CD8-positive, alpha-beta memory T cell (primary cell): ENCODE measurements at places on chromosomes 6 and 20.

DNA sequence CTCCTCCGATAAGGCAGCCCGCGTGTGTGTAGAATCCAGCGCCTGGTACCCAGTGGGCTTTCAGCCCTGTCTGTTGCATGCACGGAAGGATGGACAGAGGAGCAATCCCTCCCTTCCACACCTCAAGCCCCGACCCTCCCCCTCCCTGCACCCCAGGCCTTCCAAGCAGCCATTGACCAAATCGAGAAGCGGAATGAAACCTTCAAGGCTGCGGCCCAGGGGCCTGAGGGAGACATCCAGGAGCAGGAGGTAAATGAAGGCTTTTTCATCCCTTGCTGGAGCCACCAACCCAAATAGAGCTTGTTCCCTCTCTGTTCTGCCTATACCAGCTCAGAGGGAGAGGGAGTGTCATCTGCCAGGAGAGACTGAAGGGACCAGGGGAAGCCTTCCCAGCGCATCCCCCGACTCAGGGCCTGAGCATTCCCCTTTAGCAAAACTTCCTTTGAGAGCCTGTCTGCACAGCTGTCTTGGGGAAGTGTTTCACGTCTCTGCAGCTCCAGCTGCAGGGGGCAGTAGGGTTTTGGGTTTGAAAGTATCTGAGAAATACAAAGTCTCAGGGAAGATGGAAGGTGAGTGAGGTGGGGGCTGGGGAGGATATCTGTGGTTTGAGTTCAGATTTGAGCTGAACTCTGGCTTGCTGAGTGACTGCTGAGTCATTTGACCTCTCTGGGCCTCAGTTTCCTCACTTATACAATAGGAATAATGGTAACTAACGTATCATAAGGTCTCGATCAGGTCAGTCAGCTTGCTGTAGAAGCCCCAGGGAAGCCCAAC is 16.1 kb downstream of the FGD2 start:
- H3K36me3 ChIP-seq, result no peaks in the 10 kb centered on the region
- H3K27ac ChIP-seq, result no peak overlapping the region
- H3K4me1 ChIP-seq, result peaks cover 37% of the 10 kb centered on the region
- no peaks in the 10 kb centered on the region for H3K27me3 ChIP-seq
- peak; percentile 74 for DNase-seq

DNA sequence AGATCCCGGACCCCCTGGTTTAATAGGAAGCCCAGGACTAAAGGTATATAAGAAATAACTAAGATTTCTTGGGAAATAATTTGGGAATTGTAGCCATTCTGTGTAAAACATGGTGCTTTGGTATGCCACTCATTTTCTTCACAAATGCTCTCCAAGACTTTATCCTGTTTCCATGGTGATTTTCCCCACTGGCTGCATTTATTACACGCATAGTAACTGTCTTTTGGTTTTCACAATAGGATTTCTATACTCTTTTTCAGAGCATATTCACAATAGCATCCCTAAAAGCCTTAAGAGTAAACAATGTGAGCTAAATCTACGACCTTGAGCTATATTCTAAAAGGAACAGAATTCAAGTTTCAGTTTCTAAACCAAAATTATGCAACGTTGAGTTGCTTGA is 160.8 kb downstream of the COL9A1 start:
- no peak overlapping the region for H3K27ac ChIP-seq
- DNase-seq, result no peak
- H3K36me3 ChIP-seq, result no peaks in the 10 kb centered on the region
- no peaks in the 10 kb centered on the region for H3K4me1 ChIP-seq
- no peaks in the 10 kb centered on the region for H3K27me3 ChIP-seq

GRCh38 chr6:3808759-3809514 is 40.2 kb upstream of the FAM50B start:
- no peaks in the 10 kb centered on the region for H3K4me1 ChIP-seq
- no peaks in the 10 kb centered on the region for H3K27me3 ChIP-seq
- no peaks in the 10 kb centered on the region for H3K36me3 ChIP-seq
- no peak overlapping the region for H3K4me3 ChIP-seq
- H3K27ac ChIP-seq, result no peak overlapping the region

- no peak overlapping the region for H3K4me3 ChIP-seq
- H3K4me1 ChIP-seq, result no peaks in the 10 kb centered on the region
- no peaks in the 10 kb centered on the region for H3K27me3 ChIP-seq
- peaks cover 15% of the 10 kb centered on the region for H3K36me3 ChIP-seq
- H3K27ac ChIP-seq, result no peak overlapping the region
Observed at GRCh38 chr6:11246722-11247121, 14.3 kb upstream of the NEDD9 start.

DNA sequence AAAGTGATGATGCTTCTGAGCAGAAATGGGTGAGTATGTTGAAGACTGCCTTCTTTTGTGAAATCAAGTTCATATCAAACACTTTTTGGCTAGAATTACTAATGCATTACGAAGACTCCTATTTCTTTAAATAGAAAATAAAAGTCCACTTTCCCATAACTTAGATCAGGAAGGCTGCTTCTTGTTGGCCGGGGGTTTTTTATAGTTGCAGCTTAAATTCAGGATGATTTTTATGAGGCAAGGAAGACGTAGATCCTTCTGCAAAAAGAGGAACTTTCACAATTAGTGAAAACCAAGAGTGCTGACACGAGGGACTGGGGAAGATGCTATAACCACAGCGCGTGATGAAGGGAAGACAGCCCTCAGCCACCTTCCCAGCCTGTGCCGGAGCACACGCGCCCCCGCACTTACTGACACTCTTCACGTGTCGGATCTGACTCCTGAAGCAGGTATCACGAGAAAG is 206.1 kb upstream of the PRDM1 start:
- no peaks in the 10 kb centered on the region for H3K4me1 ChIP-seq
- DNase-seq, result no peak
- no peak overlapping the region for H3K4me3 ChIP-seq
- no peaks in the 10 kb centered on the region for H3K27me3 ChIP-seq

GRCh38 chr6:167668019-167668753 is 158.5 kb upstream of the AFDN start:
- DNase-seq, result no peak
- no peak overlapping the region for H3K27ac ChIP-seq
- H3K36me3 ChIP-seq, result no peaks in the 10 kb centered on the region

DNA sequence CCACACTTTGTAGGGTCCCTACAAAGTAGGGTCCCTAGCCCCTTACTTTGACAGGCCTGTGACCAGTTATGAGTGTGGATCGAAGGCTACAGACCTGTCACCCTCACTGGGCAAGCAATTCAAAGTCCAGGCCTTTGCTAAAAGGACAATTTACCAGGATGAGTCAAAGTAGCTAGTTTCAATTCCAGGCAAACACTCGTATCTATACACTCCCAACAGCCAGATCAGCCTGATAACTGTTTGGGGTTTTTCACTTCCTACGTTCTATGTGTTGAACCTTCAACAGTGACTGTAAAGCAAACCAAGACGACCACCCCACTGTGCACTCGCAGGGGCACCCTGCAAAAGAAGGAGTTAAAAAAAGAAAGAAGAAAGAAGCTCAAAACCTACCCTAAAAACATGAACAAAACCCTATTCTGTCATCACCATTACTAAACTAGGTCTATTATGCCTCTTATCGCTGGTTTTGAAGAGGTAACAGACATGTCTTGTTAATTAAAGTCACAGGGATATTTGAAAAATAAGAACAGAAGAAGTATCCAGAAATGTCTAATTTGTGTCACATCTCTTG is 3.2 kb downstream of the GFOD1 start:
- no peak overlapping the region for H3K27ac ChIP-seq
- no peaks in the 10 kb centered on the region for H3K36me3 ChIP-seq
- no peaks in the 10 kb centered on the region for H3K27me3 ChIP-seq
- DNase-seq, result no peak
- peaks cover 12% of the 10 kb centered on the region for H3K4me1 ChIP-seq

DNA sequence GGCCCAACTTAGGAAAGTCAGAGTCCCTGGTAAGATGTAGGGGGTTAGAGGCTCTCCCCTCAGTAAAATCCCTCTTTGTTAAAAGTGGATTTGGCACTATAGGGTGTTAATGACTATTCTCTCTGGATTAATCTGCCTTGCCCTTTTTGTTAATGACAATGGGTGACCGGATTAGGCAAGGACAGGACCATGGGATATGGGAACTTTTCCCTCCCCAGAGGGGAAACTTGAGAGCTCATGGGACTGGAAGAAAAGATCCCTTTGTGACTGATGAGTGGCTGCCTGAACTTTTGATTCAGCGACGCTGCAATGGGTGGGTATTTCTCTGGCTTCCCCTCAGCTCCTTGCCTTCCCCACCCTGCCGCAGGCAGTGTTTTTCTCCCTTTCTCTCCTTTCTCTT is 12.2 kb upstream of the TAAR9 start:
- DNase-seq, result no peak
- H3K27me3 ChIP-seq, result no peaks in the 10 kb centered on the region
- no peaks in the 10 kb centered on the region for H3K36me3 ChIP-seq
- no peaks in the 10 kb centered on the region for H3K4me1 ChIP-seq

DNA sequence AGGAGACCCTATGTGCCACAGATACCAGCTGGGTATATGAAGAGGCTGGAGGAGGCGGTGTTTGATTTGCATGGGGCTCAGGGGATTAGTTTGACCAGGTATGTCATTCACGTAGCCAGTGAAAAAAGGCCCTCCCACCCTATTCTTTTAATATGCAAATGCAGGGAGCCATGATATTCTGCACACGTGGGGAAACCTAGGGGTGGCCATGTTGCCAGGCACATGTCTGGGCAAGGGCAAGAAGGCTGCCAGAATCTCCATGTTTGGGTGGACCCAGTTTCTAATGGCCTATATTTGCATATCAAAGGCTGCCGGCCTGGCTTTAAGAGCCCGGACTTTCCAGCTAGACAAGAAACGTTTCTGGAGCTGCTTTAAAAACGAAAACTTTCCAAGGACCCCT is 60.4 kb downstream of the SOX4 start:
- no peaks in the 10 kb centered on the region for H3K4me1 ChIP-seq
- H3K36me3 ChIP-seq, result no peaks in the 10 kb centered on the region
- no peak overlapping the region for H3K4me3 ChIP-seq
- H3K27ac ChIP-seq, result no peak overlapping the region
- H3K27me3 ChIP-seq, result no peaks in the 10 kb centered on the region

- H3K4me3 ChIP-seq, result no peak overlapping the region
- peaks cover 6% of the 10 kb centered on the region for H3K4me1 ChIP-seq
- no peak overlapping the region for H3K27ac ChIP-seq
- no peaks in the 10 kb centered on the region for H3K36me3 ChIP-seq
- DNase-seq, result no peak
Observed at GRCh38 chr6:43917878-43918382, 147.9 kb downstream of the VEGFA start.

DNA sequence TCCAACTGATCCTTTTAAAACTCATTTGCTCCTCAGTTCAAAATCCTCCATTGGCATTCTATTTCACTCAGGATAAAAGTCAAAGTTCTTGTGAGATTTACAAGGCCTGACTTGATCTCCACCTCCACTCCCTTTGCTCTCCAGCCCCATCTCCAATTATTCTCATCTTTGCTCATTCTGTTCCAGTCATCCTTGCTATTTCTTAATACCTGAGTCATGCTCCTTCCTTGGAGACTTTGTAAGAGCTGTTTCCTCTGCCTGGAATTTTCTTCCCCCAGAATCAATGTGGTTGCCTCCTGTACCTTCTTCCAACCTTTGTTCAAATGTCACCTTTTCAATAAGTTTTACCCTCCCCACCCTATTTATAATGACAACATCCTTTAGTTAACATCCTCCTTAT is 373.5 kb downstream of the HTR1B start:
- H3K36me3 ChIP-seq, result no peaks in the 10 kb centered on the region
- H3K27ac ChIP-seq, result no peak overlapping the region
- H3K4me3 ChIP-seq, result no peak overlapping the region
- H3K27me3 ChIP-seq, result no peaks in the 10 kb centered on the region

GRCh38 chr6:23213193-23213592 is 643.8 kb downstream of the HDGFL1 start:
- H3K27me3 ChIP-seq, result no peaks in the 10 kb centered on the region
- no peak overlapping the region for H3K4me3 ChIP-seq
- no peaks in the 10 kb centered on the region for H3K4me1 ChIP-seq
- no peak for DNase-seq
- no peaks in the 10 kb centered on the region for H3K36me3 ChIP-seq
- no peak overlapping the region for H3K27ac ChIP-seq

- H3K36me3 ChIP-seq, result no peaks in the 10 kb centered on the region
- H3K4me3 ChIP-seq, result no peak overlapping the region
- no peak overlapping the region for H3K27ac ChIP-seq
- H3K27me3 ChIP-seq, result no peaks in the 10 kb centered on the region
Observed at GRCh38 chr6:122491919-122492555, 20.4 kb upstream of the SERINC1 start.

DNA sequence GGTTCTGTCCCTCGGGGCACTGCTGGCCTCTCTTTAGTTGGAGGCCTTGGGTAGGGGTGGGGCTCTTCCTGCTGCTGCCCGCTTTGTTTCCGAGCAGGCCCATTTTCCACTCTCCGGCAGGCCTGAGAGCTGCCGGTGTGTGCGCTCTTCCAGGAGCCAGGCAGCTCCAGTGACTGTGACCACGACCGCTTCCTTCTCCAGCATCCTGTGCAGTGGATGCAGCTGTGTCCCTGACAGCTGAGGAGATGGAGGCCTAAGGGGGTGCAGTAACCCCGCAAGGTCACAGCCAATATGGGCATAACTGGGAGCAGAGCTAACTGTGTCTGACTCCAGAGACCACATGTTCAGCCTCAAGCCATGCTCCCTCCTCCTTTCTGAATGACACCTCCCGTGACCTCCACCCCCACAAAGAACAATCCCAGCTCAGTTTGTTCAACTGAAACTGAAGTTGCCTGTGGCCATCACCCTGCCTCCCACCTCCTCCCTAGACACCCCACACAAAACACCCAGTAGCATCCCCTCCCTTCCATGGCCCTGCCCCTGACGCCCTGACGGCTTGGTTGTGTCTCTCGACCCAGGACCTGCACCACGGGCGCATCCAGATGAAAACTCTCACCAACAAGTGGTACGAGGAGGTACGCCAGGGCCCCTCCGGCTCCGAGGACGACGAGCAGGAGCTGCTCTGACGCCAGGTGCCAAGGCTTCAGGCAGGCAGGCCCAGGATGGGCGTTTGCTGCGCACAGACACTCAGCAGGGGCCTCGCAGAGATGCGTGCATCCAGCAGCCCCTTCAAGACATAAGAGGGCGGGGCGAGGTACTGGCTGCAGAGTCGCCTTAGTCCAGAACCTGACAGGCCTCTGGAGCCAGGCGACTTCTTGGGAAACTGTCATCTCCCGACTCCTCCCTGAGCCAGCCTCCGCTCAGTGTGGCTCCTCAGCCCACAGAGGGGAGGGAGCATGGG is 27.8 kb downstream of the SPATA2 start:
- H3K4me1 ChIP-seq, result no peaks in the 10 kb centered on the region
- no peak overlapping the region for H3K4me3 ChIP-seq
- no peak for DNase-seq
- no peaks in the 10 kb centered on the region for H3K27me3 ChIP-seq
- H3K36me3 ChIP-seq, result peaks cover 13% of the 10 kb centered on the region

DNA sequence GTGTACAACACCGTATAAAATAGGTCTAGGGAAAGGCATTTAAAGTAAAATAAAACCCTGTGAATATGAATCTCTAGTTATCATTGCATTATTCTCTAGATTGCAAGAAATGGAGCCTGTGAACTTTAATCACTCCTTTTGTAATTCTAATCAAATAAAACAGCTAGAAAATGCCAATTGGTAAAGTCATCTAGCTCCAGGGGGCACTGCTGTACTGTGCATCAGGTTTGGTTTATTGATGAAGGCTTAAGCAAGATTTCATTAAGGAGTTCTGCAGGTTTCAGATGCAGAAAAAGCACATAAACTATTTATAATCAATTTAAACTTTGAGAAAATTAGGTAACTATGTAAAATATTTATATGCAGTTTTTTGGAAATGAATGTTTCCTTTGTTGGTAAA is 645.0 kb downstream of the PHF3 start:
- no peak overlapping the region for H3K4me3 ChIP-seq
- DNase-seq, result no peak
- no peaks in the 10 kb centered on the region for H3K27me3 ChIP-seq
- no peaks in the 10 kb centered on the region for H3K36me3 ChIP-seq
- no peaks in the 10 kb centered on the region for H3K4me1 ChIP-seq
